ENCODE measurements at places on chromosomes 16 and 17. TPM values are rescaled to one million over a fixed set of nuclear protein-coding genes. Genes with fewer than 3 reads are reported as not detected.

GRCh38 chr17:82901356-82901755 lies 61.5 kb upstream of the ZNF750 start:
- no peaks in the 10 kb centered on the region for H3K27me3 ChIP-seq
- H3K27ac ChIP-seq: peak overlapping the region; percentile 53
- DNase-seq: no peak
- H3K36me3 ChIP-seq: peaks cover 8% of the 10 kb centered on the region
- H3K4me1 ChIP-seq: peaks cover 10% of the 10 kb centered on the region

DNA sequence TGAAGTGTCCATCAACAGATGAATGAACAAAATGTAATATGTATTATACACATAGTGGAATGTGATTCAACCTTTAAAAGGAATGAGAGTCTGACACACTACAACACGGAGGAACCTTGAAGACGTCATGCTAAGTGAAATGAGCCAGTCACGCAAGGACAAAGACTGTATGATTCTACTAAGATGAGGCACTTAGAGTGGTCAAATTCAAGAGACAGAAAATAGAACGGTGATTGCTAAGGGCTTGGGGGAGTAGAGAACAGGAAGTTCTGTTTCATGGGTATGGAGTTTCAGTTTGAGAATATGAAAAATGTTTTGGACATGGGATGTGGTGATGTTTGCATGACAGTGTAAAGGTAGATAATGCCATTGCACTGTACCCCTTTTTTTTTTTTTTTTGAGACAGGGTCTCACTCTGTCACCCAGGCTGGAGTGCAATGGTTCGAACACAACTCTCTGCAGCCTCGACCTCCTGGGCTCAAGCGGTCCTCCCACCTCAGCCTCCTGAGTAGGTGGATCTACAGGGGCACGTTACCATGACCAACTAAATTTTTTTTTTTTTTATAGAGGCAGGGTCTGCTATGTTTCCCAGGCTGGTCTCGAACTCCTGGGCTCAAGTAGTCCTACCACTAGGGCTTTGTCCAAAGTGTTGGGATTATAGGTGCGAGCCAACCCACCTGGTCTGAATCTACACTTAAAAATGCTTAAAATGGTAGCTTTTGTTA lies 2.9 kb upstream of the CCDC102A start:
- no peaks in the 10 kb centered on the region for H3K27me3 ChIP-seq
- H3K4me3 ChIP-seq: no peak overlapping the region
- no peaks in the 10 kb centered on the region for H3K36me3 ChIP-seq
- peaks cover 7% of the 10 kb centered on the region for H3K4me1 ChIP-seq
- no peak for DNase-seq
- no peak overlapping the region for H3K27ac ChIP-seq

DNA sequence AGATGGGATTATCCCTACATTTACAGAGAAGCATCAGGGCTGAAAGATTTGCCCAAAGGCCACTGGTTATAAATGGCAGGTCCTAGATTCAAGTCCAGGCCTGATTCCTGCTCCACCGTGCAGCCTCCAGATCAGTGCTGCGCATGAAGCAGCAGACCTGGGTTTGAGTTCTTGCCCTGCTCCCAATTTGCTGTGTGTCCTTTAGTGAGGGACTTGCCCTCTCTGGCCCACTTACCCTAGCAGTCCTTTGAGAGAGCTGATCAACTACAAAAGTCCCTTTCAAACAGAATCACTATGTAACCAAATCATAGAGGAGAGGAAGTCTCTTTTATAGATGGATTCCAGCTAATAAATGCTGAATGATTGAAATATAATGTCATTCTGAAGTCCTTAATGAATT lies 200.4 kb downstream of the RAB11FIP4 start:
- H3K4me1 ChIP-seq: peaks cover 31% of the 10 kb centered on the region
- H3K4me3 ChIP-seq: no peak overlapping the region
- H3K27me3 ChIP-seq: no peaks in the 10 kb centered on the region

- H3K4me1 ChIP-seq: peaks cover 47% of the 10 kb centered on the region
- peak; percentile 22 for DNase-seq
- peak overlapping the region; percentile 57 for H3K27ac ChIP-seq
- no peak overlapping the region for H3K4me3 ChIP-seq
Observed at GRCh38 chr17:49845321-49845720, 2.5 kb downstream of the TAC4 start.

DNA sequence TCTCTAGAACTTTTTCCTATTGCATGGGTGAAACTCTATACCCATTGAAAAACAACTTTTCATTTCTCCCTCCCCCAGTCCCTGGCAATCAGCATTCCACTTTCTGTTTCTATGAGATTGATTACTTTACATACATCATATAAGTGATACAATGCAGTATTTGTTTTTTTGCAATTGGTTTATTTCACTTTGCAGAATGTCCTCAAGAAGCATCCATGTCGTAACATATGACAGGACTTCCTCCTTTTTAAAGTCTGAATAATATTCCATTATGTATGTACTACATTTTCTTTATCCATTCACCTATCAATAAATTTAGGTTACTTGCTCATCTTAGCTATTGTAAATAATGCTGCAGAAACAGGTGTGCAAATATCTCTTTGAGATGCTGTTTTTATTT lies 8.8 kb downstream of the IL21R start:
- no peaks in the 10 kb centered on the region for H3K4me1 ChIP-seq
- no peak overlapping the region for H3K4me3 ChIP-seq
- no peak overlapping the region for H3K27ac ChIP-seq
- no peaks in the 10 kb centered on the region for H3K27me3 ChIP-seq
- DNase-seq: no peak
- H3K36me3 ChIP-seq: no peaks in the 10 kb centered on the region

DNA sequence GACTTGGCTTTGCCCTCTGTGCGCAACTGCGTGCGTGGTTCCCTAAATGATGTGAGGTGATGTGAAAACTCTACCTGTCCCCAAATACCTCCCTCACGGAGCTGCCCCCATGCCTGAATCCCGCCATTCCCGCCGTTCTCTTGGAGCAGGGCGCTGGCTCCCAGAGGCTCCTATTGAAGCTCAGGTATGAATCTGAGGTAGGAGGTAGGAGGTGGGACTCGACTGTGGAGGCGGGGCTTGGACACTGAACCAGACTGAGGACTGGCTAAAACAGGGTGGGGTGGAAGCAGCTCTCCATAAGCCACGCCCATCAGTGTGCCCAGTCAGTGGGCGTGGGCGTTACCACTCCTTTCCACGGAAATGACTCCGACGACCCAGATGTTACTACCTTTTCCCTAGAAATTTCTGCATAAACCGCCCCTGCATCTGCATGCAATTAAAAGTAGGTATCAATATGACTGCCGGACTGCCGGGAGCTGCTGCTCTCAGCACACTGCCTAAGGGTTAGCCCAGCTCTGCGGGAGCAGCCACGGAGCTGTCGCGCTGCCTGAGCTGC lies 41.0 kb downstream of the FOXL1 start:
- DNase-seq: no peak
- H3K4me3 ChIP-seq: peak overlapping the region; percentile 66
- peak overlapping the region; percentile 75 for H3K27ac ChIP-seq
- peaks cover 4% of the 10 kb centered on the region for H3K4me1 ChIP-seq
- no peaks in the 10 kb centered on the region for H3K36me3 ChIP-seq

GRCh38 chr17:7279448-7279847 lies 2.1 kb upstream of the SLC2A4 start:
- no peak for DNase-seq
- peaks cover 26% of the 10 kb centered on the region for H3K4me1 ChIP-seq

GRCh38 chr16:62814891-62815290 lies 778.7 kb upstream of the CDH8 start:
- H3K27ac ChIP-seq: no peak overlapping the region
- DNase-seq: no peak
- H3K36me3 ChIP-seq: no peaks in the 10 kb centered on the region
- H3K27me3 ChIP-seq: no peaks in the 10 kb centered on the region
- no peaks in the 10 kb centered on the region for H3K4me1 ChIP-seq
- no peak overlapping the region for H3K4me3 ChIP-seq

DNA sequence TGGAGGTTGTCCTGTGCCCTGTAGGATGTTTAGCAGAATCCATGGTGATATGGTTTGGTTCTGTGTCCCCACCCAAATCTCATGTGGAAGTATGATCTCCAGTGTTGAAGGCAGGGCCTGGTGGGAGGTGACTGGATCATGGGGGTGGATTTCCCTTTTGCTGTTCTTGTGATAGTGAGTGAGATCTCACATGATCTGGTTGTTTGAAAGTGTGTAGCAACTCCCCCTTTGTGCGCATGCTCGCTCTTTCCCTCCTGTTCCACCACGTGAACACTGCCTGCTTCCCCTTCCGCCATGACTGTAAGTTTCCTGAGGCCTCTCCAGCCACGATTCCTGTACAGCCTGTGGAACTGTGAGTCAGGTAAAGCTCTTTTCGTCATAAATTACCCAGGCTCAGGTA lies 61.9 kb downstream of the ARHGAP17 start:
- DNase-seq: no peak
- H3K4me3 ChIP-seq: no peak overlapping the region
- no peaks in the 10 kb centered on the region for H3K4me1 ChIP-seq
- H3K27me3 ChIP-seq: no peaks in the 10 kb centered on the region
- H3K27ac ChIP-seq: no peak overlapping the region
- H3K36me3 ChIP-seq: peaks cover 53% of the 10 kb centered on the region

- no peaks in the 10 kb centered on the region for H3K36me3 ChIP-seq
- DNase-seq: no peak
- no peaks in the 10 kb centered on the region for H3K27me3 ChIP-seq
- no peaks in the 10 kb centered on the region for H3K4me1 ChIP-seq
Observed at GRCh38 chr16:87844120-87844733, 25.1 kb downstream of the SLC7A5 start.

- no peak overlapping the region for H3K4me3 ChIP-seq
- H3K4me1 ChIP-seq: peaks cover 4% of the 10 kb centered on the region
- no peaks in the 10 kb centered on the region for H3K27me3 ChIP-seq
- peak overlapping the region; percentile 26 for H3K27ac ChIP-seq
- H3K36me3 ChIP-seq: peaks cover 49% of the 10 kb centered on the region
Observed at GRCh38 chr16:11757671-11758545, 15.3 kb upstream of the TXNDC11 start.

Gene RGS9
- total RNA-seq: 4.0 TPM

Gene FOXC2
- 54.5 TPM for total RNA-seq
